ENCODE measurements at places on chromosomes 2 and 18.

DNA sequence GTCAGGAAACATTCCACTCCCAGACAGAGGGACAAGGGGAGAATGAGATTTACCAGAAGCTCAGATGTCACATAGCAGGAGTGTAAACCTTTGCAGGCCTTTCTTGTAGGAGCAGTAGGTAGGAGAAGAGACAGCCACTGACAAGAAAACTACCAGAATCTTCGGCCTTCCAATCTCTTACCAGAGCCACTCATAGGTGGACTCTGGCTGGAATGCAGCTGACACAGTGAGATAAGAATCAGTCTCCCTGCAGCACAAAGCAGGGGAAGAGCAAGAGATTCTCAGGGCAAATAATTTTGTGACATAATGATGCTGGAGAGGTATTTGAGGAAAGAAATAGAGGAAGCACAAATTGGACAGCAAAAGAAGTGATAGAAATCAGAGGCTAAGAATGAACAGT, 1534.5 kb downstream of the DPP10 start:
- no peak for DNase-seq

- DNase-seq: no peak
These were observed 254.2 kb downstream of the CDH2 start for GRCh38 chr18:27922780-27923179.

DNA sequence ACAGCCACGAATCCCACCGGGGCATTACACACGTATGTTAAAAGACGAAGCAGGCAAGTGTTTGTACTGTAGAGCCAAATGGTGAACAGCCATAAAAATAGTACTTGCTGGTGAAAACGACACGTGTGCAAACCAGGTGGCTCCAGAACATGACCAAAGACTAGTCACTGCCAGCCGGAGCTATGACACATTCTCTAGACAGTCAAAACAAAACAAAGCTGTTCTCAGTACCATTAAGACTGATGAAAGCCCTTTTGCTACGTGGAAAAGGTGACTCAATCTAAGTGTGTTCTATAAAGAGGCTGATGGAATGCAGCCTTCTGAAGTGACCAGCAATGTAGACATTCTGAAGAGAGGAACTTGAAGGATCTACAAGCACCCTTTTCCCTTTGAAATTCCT, 367.7 kb upstream of the NETO1 start:
- no peak for DNase-seq

- no peak for DNase-seq
These were observed 105.6 kb upstream of the STK17B start for GRCh38 chr2:196277002-196277401.

DNA sequence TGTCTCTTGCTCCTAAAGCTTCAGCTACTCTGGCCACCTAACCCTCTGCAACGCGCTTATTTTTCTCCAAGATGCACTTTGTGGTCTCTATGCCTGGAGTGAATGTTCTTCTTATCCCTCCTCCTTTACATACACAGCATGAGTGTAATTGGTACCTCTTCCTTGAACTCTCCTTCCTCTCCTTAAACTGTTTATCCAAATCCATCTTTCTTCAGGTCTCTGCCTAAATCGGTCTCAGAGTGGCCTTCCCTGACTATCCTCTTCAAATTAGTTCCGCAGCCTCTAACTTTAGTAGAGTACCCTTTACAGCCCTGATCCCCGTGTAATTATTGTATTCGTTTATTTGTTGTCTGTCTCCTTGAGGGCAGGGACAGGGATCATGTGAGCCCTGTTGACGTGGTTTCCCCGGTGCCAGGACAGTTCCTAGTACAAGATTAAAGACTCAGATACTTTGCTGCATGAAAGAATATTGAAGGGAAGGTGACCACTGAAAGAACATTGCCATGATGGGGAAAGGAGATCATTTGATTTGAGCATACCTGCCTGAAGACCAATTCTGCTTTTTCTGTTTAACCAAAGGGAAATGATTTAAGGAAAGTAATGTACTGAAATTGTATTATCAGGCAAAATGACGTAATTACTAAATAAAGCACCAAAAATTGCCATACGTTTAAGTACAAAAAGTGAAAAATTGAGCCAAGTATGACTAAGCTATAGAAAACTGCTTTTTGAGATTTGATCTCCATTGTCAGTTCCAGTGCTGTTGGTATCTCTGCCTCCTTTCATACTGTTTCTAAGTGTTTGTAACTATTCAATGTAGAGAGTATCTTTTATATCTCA, 1.2 kb downstream of the CNOT9 start:
- DNase-seq: no peak
